ENCODE measurements at places on chromosomes 4 and X. TPM values are rescaled to one million over a fixed set of nuclear protein-coding genes. Genes with fewer than 3 reads are reported as not detected.

- H3K27me3 ChIP-seq = no peaks in the 10 kb centered on the region
- no peak for DNase-seq
- H3K27ac ChIP-seq = no peak overlapping the region
- H3K36me3 ChIP-seq = no peaks in the 10 kb centered on the region
Observed at GRCh38 chrX:5876984-5877596, 351.6 kb downstream of the NLGN4X start.

GRCh38 chr4:169266081-169266480 lies 4.7 kb downstream of the SH3RF1 start:
- H3K4me1 ChIP-seq = peaks cover 45% of the 10 kb centered on the region
- H3K4me3 ChIP-seq = peak overlapping the region; percentile 16

DNA sequence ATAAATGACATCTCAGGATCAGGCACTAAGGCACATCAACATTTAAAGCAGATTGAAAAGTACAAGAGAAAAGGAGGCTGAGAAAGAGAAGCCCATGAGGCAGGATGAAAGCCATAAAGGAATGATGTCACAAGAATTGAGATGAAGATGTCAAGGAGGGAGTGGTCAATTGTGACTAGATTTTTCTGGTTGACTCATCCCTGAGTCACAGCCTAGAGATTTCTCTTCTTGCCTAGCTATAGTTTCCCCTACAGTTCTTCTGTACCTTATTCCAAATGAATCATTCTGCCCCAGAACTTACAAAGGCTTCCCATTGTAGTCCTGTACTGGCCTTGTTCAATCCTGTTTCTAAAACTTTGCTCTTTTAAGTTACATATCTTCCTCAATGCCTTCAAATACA lies 3.4 kb upstream of the USP53 start:
- no peak overlapping the region for H3K27ac ChIP-seq
- DNase-seq = no peak
- H3K27me3 ChIP-seq = no peaks in the 10 kb centered on the region

Gene CHRDL1
- polyA plus RNA-seq = 2.3 TPM

- H3K27me3 ChIP-seq = no peaks in the 10 kb centered on the region
- H3K4me3 ChIP-seq = no peak overlapping the region
- no peak overlapping the region for H3K27ac ChIP-seq
- DNase-seq = no peak
Observed at GRCh38 chr4:162406637-162407365, 243.0 kb upstream of the FSTL5 start.

GRCh38 chr4:26034849-26035248 lies 120.8 kb downstream of the SMIM20 start:
- no peaks in the 10 kb centered on the region for H3K27me3 ChIP-seq
- no peak overlapping the region for H3K4me3 ChIP-seq
- no peaks in the 10 kb centered on the region for H3K36me3 ChIP-seq
- no peak for DNase-seq

DNA sequence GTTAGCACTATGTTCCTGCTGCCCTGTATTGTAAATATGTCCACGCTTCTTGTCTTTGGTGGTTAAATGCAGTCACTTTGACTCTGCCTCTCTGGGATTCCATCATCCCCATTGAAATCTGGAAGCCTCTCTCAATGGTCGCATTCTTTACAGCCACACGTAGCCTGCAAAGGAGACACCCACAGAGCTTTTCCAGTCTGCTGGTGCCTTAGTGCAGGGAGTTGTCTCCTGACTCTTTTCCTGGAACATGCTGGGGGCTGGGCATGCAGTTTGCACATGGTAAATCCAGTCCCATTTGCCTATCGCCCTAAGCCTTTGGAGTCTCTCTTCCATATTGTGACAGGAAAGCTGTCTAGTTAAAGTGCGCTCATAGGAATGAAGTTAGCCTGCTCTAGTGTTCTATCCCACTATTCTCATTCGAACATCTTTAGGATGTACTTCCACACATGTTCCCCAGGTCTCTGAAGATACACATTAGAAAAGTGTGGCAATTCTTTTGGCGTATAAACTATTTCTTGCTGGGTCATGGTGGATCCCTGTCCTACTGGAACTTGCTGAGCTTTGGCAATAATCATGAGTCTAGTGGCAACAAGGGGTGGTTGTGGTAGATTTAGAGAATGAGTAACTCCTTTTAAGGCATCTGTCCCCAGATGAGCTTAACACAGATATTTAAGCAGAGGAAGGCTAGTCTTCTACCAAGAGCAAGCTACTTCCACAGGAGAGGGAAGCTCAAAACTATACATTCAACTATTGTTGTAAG lies 33.7 kb downstream of the COQ2 start:
- H3K4me1 ChIP-seq = peaks cover 3% of the 10 kb centered on the region
- no peaks in the 10 kb centered on the region for H3K27me3 ChIP-seq
- H3K36me3 ChIP-seq = no peaks in the 10 kb centered on the region

DNA sequence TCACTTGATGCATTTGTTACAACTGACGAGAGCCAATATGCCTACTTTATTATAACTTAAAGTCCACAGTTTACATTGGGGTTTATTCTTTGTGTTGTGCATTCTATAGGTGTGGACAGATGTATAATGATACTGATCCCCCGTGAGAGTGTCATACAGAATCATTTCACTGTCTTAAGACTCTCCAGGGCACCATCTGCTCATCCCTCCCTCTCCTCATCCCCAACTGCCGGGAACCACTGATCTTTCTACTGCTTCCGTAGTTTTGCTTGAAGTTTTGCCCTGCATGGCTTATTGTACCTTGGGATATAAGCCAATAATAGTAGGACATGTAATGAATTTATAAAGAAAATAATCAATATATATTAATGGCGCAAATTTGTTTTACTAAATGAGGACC lies 137.8 kb upstream of the MSX1 start:
- H3K27me3 ChIP-seq = no peaks in the 10 kb centered on the region
- H3K27ac ChIP-seq = no peak overlapping the region
- H3K4me1 ChIP-seq = no peaks in the 10 kb centered on the region
- no peak for DNase-seq

Gene SYNPO2
- 35.7 TPM for polyA plus RNA-seq

DNA sequence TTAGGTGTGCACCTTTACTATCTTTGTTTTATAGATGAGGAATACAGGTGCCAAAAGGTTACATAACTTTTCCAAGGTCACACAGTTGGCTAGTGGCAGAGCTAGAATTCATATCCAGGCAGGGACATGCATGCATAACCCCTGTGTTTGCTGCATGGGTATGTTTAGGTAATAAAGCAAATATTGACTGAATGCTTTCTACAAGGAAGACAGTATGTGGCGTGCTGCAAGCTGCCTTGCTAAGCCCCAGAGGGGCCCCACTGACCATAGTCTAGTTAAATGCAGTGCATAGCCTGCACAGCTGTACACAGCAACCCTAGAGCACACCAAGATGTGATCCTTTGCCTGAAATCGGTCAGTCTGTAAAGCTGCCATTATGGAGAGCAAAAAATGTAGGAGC lies 320.5 kb upstream of the IGFBP7 start:
- H3K4me3 ChIP-seq = no peak overlapping the region
- DNase-seq = no peak
- no peaks in the 10 kb centered on the region for H3K27me3 ChIP-seq
- H3K27ac ChIP-seq = no peak overlapping the region
- no peaks in the 10 kb centered on the region for H3K36me3 ChIP-seq
- H3K4me1 ChIP-seq = no peaks in the 10 kb centered on the region

Gene C1QTNF7
- 0.20 TPM for polyA plus RNA-seq

DNA sequence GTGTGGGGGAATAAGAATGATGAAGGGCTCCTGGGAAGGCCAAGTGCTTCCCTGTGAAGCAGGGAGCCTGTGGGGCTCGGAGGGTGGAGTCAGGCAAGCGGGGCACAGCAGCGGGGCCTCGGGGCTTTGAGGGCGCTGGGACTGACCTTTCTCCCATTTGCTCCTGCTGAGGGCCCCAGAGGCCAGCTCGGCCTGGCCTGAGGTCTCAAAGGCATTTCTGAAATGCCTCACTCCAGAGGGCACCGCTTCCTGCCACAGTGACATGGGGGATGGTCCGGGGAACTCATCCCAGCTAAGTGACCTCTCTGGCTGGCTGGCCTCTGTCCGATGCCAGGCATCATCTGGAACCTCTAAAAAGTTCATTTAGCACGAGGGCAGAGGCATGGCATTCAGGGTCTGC lies 98.8 kb upstream of the STX18 start:
- no peak overlapping the region for H3K27ac ChIP-seq
- no peak overlapping the region for H3K4me3 ChIP-seq
- no peaks in the 10 kb centered on the region for H3K27me3 ChIP-seq

DNA sequence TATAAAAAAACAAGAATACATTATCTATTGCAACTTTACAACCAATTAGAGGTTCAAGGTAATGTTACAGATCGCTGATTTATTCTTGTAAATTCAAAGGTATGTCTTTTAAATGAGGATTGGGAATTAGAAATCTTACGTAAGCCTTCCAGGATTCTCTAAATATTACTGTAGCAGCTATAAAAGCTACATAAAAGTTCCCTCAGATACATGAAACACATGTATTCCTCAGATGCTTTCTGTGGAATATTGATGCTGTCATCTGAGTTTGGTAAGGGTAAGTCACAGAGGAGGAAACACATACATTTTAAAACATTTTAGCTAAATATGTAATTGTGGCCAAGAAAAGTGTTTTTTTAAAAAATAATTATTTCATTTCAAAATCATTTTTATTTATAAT lies 3.4 kb downstream of the AFP start:
- H3K4me1 ChIP-seq = no peaks in the 10 kb centered on the region
- H3K27ac ChIP-seq = no peak overlapping the region
- no peak for DNase-seq
- H3K36me3 ChIP-seq = no peaks in the 10 kb centered on the region
- no peaks in the 10 kb centered on the region for H3K27me3 ChIP-seq

Gene UGT2B11
- polyA plus RNA-seq = not detected

DNA sequence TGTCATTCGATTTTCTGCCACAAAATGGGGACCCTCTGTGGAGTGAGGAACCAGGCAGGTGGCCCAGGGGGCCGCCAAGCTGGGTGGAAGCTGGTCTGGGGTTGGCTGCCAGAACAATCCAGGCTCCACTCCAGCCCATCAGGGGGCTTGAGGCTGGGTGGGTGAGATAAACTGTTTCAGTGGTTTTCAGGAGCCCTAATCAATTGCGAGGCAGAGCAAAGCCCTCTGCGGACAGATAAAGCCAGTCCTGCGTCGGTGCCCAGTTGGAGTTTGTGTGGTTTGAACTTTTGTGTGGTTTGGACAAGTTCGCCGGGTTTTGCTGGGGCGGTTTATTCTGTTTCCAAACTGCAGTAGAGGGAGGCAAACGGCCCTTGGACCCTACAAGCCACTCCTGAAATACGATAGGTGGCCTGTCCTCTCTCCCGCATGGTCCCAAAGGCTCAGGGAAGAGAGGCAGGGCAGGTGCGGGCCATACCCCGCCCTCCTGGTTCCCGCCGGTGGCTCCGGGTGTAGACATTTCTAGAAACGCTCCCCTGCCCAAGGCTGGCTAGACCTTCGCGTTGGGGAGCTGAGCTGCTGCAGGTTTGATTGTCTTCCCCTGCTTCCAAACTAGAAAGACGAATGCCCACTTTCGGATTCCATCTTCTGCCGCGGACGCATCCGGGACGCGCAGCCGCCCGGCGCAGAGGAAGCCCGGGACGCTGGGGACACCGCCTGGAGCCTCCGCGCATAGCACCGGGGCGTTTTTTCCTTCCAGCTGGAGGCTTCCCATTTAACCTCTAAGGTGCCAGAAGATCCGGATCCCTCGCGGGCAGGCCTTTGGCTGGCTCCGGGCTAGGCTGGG lies 169.0 kb upstream of the BCOR start:
- DNase-seq = peak; percentile 65
- no peaks in the 10 kb centered on the region for H3K36me3 ChIP-seq
- peak overlapping the region; percentile 59 for H3K4me3 ChIP-seq
- H3K4me1 ChIP-seq = no peaks in the 10 kb centered on the region

GRCh38 chr4:69714086-69714485 lies 46.3 kb downstream of the SULT1B1 start:
- DNase-seq = no peak
- H3K27ac ChIP-seq = no peak overlapping the region
- no peak overlapping the region for H3K4me3 ChIP-seq
- no peaks in the 10 kb centered on the region for H3K4me1 ChIP-seq
- no peaks in the 10 kb centered on the region for H3K36me3 ChIP-seq
- no peaks in the 10 kb centered on the region for H3K27me3 ChIP-seq

Gene SH3BGRL
- polyA plus RNA-seq = 11.0 TPM

GRCh38 chrX:2705046-2705832 lies 14.1 kb downstream of the CD99 start:
- H3K4me1 ChIP-seq = peaks cover 69% of the 10 kb centered on the region
- DNase-seq = no peak
- no peaks in the 10 kb centered on the region for H3K36me3 ChIP-seq
- H3K4me3 ChIP-seq = peak overlapping the region; percentile 29

DNA sequence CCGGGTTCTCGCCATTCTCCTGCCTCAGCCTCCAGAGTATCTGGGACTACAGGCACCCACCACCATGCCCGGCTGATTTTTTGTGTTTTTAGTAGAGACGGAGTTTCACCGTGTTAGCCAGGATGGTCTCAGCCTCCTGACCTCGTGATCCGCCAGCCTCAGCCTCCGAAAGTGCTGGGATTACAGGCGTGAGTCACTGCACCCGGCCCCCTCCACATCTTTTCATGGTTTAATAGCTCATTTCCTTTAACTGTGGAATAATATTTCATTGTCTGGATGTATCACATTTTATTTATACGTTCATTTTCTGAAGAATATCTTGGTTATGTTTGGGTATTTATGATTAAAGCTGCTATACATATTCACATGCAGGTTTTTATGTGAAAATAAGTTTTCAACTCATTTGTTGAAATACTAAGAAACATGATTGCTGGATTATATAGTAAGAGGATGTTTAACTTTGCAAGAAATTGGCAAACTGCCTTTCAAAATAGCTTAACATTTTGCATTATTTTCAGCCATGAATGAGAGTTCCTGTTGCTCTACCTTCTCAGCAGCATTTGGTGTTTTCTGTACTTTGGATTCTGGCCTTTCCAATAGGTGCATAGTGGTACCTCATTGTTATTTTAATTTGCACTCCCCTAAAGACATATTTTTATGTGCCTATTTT lies 591.9 kb downstream of the TECRL start:
- H3K36me3 ChIP-seq = no peaks in the 10 kb centered on the region
- no peaks in the 10 kb centered on the region for H3K4me1 ChIP-seq
- no peaks in the 10 kb centered on the region for H3K27me3 ChIP-seq
- no peak overlapping the region for H3K4me3 ChIP-seq
- DNase-seq = no peak

DNA sequence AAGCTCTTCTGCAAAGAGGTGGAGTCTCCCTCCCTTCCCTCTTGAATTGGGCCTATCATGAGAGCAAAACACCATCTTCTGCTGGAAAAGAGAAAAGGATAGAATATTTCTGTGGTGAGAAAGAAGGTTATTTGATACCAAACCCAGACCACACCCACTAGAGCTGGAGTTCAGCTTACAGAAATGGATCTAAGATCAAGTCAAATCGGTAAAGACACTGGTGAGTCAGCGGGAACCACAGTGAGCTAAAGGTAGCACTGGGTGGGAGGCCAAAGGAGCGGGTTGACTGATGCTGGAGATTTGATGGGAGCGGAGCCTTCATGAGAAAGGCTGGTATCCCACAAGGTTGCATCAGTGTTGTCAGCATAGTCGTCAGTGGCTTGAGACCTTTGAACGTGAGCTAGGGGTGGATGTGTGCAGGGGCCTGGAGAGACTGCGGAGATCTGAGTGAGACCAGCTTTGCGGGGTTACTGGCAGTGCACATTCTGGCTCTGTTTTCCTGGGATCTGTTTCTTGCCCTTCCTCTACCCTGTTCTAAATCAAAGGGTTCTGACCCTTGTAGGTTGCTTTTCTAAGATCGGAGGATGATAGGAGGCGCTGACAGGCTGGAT lies 106.4 kb upstream of the SCOC start:
- DNase-seq = no peak
- H3K4me1 ChIP-seq = no peaks in the 10 kb centered on the region
- peaks cover 2% of the 10 kb centered on the region for H3K27me3 ChIP-seq
- no peak overlapping the region for H3K4me3 ChIP-seq
- no peaks in the 10 kb centered on the region for H3K36me3 ChIP-seq

- no peak overlapping the region for H3K4me3 ChIP-seq
- H3K36me3 ChIP-seq = no peaks in the 10 kb centered on the region
- H3K27ac ChIP-seq = no peak overlapping the region
- no peaks in the 10 kb centered on the region for H3K27me3 ChIP-seq
- no peaks in the 10 kb centered on the region for H3K4me1 ChIP-seq
Observed at GRCh38 chr4:52098618-52099017, 47.5 kb downstream of the SPATA18 start.

Data from psoas muscle (tissue), 8 donors.